ENCODE measurements at places on chromosomes 4 and X.
A peak's percentile ranks its signal among the peaks of the same experiment; 100 is the strongest.

- DNase-seq, result peak; percentile 1
These were observed 6.9 kb downstream of the PJA1 start for GRCh38 chrX:69158166-69158980.

- no peak for DNase-seq
These were observed 1055.0 kb downstream of the RPA4 start for GRCh38 chrX:97938706-97939105.

DNA sequence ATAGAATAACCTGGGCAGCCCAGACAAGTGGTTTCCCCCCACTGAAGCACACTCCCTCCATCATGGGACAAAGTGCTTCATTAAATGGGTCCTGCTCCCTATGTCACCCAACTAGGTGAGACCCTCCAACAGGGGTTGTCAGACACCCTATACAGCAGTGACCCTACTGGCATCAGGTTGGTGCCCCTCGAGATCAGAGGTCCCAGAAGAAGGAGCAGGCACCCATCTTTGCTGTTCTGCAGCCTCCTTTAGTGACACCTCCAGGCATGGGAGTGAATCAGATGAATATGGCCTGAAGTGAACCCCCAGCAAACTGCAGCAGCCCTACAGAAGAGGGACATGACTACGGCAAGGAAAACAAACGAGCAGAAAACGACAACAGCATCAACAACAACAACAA is 11.1 kb downstream of the NELFA start:
- DNase-seq, result no peak

DNA sequence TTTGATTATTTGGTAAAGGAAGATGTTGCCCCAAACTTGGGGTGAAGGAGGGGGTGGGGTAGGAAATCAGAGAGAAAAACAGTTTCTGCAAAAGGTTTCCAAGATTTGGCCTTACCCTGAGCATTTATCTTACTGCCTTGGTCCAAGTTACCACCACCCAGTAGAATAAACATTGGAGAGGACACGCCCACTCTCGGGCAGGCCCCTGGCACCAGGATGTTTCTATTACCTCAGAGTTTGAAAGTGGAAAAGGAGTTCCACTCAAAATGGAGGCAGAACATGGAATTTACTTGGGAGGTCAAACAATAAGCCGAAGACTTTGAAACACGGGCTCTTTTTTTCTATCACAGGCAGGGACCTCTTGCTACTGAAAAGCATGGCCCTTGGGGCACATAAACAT is 113.7 kb downstream of the CHRNA9 start:
- DNase-seq, result no peak

GRCh38 chr4:108261026-108261425 is 92.3 kb upstream of the LEF1 start:
- DNase-seq, result no peak

DNA sequence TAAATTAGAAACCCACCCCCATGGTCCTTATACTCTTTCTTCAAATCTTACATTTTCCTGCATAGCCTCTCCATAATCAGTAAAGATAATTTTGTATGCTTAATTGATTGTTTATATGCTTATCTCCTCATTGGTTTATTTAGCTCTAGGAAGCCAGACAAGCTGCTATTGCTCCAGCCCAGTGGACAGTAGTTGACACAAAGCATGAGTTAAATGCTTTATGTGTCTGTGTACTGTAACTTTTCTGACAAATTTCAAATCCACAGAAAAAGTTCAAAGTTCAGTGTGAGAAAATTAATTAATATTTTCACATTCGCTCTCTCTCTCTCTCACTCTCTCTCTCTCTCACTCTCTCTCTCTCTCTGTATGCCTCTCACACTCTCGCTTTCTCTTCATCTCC is 181.7 kb downstream of the GABRB1 start:
- no peak for DNase-seq

- DNase-seq, result no peak
These were observed 58.6 kb upstream of the ETNPPL start for GRCh38 chr4:108821351-108821930.

DNA sequence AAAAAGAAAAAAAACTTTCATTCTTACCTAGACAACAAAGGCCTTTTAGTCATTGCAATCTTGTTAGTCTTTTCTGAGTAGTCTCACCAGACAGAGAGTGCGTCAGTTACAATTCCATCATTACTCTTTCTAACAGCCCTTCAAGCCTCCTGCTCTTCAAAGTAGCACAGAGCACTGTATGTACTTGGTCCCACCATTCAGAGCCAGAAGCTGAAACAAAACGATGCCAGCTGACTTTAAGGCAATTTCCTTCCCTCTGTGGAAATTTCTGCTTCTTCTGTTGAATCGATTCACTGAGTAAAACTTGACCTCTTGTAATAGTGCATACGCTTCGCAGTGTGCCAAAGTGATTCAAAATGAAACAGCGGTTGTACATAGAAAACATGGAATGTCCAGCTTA is 57.7 kb upstream of the TENM3 start:
- DNase-seq, result no peak

- peak; percentile 63 for DNase-seq
These were observed 36.4 kb upstream of the RBM41 start for GRCh38 chrX:107154787-107155620.

DNA sequence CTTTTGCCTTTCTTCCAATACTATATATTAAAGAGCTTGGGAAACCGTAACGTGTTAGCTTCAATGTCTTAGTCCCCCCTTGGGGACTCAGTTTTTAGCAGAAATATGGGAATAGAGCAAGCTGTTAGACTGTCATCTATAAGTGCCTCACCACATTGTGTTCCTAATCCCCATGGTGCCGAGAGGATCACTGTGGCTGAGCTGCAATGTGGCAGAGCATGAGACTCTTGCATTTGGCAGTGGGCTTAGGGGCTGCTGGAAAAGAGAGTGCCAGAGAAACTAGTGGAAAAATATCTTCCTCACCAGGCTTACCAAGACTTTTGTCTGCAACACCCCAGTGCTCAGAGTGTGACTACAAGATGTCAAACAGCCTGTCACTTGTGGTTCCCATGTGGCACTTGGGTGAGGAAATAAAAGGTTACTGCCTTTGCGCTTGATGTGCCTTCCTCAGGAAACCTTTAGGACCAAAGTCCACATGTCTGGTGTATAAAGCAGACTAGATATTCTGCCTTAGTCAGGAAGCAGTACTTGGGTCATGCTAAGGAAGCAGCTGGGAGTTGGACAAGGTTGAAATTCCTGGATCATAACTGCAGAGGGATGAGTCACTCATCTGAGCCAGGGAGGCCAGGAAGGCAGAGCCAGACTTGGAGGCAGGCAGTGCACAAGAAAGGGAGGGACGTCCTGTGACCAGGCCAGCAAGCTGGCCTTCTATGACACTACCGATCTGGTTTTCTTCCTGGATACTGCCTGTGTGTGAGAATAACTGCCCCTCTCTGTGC is 9.7 kb upstream of the MAGEA4 start:
- DNase-seq, result no peak

GRCh38 chrX:152725409-152725808 is 8.1 kb downstream of the CSAG1 start:
- no peak for DNase-seq

- peak; percentile 41 for DNase-seq
These were observed 85.5 kb downstream of the STARD8 start for GRCh38 chrX:68732906-68733493.

DNA sequence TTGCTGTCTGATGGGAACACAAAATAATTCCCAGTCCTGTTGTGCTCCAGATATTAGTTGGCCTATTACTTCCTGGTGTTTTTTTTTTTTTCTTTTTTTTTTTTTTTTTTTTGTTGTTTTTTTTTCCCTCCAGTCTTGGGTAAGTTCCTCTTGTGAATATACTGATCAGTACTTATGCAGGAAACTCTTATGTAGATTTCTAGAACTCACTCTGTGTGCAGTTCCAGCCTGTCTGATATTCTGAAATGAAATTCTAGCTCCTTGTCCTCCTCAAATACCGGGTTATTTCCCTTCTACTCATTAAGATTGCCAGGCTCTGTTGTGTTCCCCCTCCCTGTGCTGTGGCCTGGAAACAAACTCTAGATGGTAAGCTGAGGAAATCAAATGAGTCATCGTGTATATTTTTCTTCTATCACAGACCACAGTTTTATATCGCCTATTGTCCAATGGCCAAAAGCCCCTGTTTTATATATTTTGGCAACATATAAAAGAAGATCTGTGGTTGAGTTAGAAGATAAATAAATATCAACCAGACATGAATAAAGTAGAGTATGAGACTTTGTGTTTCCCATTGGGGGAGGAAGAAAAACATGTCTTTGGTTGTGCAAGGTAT is 124.3 kb upstream of the UGT8 start:
- no peak for DNase-seq

GRCh38 chr4:73234712-73235111 is 23.9 kb downstream of the ANKRD17 start:
- DNase-seq, result no peak

DNA sequence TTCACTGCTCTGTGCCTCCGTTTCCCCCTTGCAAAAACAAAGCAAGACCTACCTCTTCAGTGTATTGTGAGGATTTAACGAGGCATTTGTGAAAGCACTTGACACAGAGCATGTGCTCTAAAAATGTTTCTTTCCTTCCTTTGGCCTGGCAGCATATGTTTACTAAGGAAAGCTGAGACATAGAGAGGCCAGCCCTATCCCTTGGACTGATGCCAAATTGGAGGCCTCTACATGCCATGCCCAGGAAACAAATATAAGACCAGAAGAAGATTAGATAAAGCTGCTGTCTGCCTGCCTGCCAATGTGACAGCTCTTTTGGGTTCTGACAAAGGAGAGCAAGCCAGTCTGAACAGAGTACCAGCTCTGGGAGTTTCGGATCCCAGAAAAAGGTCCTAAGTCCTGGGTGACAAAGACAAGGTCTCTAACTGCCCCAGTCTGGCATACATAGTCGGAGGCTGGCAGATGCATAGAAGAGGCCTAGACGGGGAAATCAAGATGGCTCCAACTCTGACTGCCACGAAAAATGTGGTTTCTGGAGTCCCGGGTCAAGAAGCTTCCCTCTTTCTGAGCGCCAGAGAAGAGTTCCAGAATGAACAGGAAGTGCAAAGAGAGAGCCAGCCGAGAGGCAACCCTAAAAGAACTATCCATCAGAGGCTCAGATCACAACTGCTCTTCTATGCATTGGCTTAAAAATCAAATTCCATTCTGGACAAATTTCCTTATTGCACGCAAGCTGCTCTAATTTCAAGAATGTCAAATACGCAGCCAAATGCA is 25.8 kb downstream of the OTUD6A start:
- DNase-seq, result no peak

- no peak for DNase-seq
These were observed 181.2 kb downstream of the COX18 start for GRCh38 chr4:72888331-72888730.

DNA sequence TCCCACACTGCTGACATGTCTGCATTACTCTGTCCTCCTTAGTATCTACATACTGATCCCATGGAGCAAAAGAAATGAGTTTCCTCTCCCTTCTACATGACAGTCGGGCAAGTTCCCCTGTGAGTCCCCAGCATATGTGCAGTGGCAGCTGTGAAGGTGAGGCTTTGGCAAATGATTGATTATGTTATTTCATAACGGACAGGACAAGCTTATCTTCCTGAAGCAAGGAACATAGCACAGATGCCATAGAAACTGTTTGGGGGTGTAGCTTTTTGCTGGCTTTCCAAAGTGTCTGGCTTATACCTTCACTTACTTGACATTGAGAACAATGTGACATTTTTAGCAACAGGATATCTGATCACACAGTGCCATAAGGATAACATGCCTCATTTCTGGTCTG is 136.8 kb upstream of the PDLIM3 start:
- DNase-seq, result no peak

- no peak for DNase-seq
These were observed 10.5 kb downstream of the WDFY3 start for GRCh38 chr4:84956014-84956413.

- DNase-seq, result no peak
These were observed 475.9 kb upstream of the GALNT7 start for GRCh38 chr4:172692701-172693100.

DNA sequence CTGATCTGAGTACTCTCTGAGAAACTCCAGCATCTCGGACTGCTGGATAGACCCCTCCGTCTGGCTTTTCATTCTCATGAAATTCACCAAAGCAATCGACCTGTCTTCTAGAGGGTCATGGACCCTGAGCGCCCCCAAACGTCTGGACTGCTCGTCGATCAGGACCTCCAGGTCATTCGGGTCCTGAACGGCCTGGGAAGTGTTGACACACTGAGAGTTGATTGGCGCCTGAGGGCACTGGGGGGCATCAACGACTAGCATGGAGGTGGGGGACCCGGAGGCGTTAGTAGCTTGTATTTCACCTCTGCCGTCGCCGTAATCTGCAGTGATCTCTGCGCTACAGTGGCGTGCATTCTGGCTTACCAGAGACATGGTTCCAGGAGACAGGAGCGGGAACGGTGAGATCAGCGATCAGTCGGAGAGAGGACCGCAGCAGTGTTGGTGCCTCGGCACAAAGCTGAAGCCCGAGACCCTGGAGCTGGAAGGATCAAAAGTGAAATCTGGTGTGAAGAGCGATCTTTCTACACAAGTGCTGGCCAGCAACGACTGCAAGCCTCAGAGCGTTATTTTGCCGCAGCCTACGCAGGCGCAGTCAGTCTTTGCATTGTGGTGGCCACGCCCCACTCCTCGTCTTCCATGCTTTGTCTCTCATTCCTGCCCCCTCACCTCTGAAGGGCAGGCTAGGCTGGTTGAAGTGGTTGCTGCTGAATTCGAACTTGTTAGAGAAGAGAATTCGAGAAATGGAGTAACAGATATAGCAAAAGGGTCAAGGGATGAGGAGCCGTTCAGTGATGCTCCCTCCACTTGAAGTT is at the start of gene MAGEE2:
Gene MAGEE2 (minus strand): TSS at position 575 of the 812 bp plus-strand sequence. CDS start 203 bp downstream, at position 372.
- no peak for DNase-seq

GRCh38 chr4:38091636-38092035 is 131.4 kb downstream of the PTTG2 start:
- DNase-seq, result no peak

DNA sequence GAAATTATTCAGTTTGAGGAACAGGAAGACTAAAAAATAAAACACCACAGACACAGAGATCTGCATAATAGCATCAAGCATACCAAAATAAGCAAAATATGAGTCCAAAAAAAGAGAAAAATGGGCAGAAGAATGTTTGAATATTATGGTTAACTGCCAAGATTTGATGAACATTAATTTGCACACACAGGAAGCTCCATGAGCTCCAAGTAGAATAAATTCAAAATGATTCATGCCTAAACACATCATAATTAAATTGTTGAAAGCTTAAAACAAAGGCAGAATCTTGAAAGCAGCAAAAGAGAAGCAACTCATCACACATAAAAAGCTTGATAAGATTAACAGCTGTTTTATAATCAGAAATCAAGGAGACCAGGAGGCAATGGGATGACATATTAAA is 156.6 kb upstream of the ARSJ start:
- no peak for DNase-seq

GRCh38 chr4:70613306-70614183 is 15.0 kb upstream of the ENAM start:
- no peak for DNase-seq

- no peak for DNase-seq
These were observed 8.4 kb upstream of the TRIML2 start for GRCh38 chr4:188117631-188118324.

DNA sequence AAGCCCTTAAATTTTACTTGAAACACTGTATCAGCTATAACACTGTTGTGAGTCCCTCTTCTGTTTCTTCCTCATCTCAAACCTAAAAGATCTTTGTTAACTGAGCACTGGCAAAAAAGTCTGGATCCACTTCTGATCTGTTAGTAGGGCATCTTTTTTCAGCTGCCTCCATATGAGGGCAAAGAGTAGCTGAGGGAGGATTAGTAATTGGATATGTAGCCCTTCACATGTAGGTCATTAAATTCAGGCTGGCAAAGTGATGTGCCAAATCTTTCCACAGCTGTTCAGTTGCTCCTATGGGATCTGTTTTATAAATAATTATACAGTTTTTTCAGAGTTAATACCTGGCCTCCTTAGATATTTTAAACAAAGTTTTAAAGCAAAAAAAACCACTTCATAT is 1.1 kb upstream of the TRMT10A start:
- no peak for DNase-seq

Data from MV-4-11 (cell line).